Upper lobe of left lung (tissue), 6 donors: ENCODE measurements at places on chromosomes 3 and 15.

DNA sequence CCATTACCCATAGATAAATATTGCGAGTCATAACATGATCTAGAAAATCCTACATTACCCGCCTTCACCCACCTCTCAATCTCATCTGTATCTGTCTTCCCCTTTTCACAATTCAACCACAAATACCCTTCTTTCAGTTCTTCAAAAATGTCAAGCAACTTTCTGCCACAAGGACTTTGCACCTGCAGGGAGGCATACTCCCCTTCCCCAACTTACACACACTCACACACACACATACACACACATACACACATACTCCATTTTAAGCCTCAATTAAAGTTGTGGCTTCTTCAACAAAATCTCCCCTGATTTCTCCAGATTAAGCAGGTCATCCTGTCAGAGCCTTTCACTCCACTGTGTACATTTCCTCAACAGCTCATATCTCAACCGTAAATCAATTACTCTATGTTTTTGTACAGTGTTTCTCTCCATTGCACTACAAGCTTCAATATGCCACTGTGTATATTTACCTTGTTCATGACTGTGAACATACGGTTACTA is 33.1 kb upstream of the CCDC50 start:
- DNase-seq, result no peak

- DNase-seq, result no peak
These were observed 356.4 kb downstream of the MFSD1 start for GRCh38 chr3:159158213-159158612.

DNA sequence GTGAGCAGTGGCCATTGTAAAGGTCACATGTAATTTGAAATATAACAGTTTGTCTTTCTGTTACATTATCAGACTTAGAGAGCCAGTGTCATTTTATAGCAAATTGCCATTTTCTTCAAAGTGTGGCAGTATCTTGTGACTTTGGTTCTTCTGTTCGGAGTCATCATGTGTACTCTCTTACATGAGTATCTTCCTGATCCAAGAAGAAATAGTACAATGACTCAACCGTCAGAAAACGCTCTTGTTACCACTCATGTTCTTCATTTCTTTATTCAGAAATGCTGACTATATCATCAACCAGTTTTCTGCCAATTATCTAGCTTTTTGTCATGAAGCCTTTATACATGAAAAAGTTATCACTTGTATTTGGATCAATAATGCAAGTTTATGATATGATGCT is 93.6 kb upstream of the CGNL1 start:
- DNase-seq, result no peak

GRCh38 chr15:72206677-72207000 is 9.1 kb upstream of the GRAMD2A start:
- no peak for DNase-seq

DNA sequence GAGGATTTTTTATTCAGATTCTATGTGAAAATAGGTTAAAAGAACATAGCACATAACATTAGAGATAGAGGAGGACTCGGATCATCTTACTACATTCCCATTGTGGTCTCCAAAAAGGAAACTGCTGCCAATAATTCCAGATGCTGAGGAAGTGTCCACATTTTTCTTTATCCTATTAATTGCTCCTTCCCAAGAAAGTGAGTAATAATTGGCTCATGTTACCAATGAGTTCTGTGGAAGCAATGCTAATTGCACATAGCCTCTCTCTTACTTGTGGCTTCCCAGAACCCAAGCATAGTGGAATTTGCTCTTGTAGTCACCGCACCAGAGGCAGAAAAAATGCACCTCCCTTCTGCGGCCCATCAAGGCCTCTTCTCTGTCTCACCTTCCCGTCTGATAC is 208.4 kb downstream of the PLOD2 start:
- DNase-seq, result no peak

- DNase-seq, result no peak
These were observed 2.8 kb downstream of the SHISA5 start for GRCh38 chr3:48501196-48501595.

DNA sequence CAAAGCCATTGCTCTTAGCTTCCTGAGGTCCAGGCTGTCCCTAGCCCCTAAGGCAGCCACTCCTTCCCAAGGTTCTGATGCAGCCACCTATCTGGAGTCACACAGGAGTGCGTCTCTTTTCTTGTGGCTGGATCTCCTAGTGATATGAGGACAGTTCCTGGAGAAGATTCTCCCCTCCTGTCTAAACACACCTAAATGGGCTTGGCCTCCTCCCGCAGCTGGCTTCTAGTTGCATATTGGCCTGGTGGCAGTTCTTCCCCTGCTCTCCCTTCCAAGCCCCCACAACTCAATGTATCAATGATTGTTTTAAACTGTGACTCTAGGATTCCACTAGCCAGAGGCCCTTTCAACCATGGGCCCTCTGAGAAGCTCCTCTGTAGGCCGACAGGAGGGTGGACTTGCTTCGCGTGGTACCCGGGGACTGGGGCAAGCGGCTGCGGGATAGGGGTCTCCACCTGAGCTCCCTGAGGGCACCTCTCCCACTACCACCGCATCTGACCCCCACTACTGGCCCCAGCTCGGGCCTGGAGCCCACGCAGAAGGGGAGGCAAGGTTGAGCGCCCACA is 1.4 kb downstream of the ITGA11 start:
- DNase-seq, result no peak

- DNase-seq, result no peak
These were observed 22.1 kb downstream of the ST8SIA2 start for GRCh38 chr15:92415639-92416297.

- DNase-seq, result no peak
These were observed 36.0 kb downstream of the ATP13A5 start for GRCh38 chr3:193342551-193342950.

DNA sequence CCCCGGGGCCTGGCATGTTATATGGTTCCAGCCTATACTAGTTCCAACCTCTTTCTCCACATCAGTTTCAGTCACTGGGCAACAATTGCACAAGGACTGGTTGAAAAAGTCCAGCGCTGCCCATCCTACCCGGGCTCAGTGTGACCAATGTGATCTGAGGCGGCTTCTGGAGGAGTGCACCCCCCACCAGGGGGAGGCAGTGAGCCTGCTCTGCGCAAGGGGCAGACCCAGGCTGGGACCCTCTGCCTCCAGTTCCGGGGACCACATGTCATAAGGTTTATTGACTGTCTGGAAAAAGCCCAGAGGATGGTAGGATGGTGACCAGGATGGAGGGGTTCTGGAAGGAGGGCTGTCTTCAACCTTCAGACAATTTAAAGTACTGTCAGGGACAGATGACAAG is 25.6 kb upstream of the NR2E3 start:
- no peak for DNase-seq

GRCh38 chr3:41681479-41681878 is 280.4 kb downstream of the ULK4 start:
- DNase-seq, result no peak

GRCh38 chr3:72663429-72663828 is 184.8 kb downstream of the SHQ1 start:
- DNase-seq, result no peak

DNA sequence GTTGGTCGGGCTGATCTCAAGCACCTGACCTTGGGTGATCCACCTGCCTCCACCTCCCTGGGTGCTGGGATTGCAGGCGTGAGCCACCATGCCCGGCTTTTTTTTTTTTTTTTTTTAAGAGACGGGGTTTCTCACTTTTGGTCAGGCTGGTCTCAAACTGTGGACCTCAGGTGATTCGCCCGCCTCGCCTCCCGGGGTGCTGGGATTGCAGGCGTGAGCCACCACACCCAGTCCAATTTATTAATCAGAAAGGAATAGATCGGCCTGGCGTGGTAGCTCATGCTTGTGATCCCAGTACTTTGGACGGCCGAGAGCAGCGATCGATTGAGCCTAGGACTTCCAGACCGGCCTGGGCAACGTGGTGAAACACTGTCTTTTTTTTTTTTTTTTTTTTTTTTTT is 13.9 kb upstream of the GOLGA8M start:
- DNase-seq, result peak; percentile 59

DNA sequence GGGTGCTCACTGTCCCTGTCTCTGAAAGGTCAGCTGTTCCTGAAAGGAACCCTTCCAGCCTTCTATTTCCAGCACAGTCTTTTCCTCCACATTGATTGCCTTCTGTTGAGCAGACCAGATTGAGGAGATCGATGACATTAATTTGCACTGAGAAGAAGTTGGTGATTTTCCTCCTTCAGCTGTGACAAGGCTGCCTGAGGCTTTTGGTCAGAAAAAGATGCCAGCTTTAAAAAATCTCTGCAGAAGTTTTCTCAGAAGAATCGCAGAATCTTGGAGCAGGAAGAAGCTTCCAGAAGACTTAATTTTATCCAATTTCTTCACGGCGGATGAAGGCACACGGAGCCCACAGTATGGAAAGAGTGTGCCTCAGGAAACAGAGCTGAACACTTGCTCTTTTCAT is 112.8 kb downstream of the FAM43A start:
- no peak for DNase-seq

DNA sequence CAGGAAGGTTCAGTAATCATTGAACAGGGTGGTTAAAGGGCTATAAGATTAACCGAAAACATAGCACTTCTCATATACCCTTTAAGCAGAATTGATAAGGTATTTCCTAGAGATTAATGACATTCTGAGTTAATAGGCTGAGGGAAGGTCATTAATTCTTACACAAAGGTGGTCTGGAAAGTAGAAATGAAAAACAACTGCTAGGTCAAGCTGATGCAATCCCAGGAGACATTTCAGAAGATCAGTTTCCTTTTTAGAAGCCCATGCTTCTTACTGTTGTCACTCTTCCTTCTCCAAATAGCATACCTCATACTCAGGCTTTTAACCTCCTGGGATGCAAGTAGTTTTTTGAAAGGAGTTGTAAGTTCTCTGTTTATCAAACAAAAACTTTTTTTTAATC is 8.8 kb downstream of the FILIP1L start:
- no peak for DNase-seq

- DNase-seq, result no peak
These were observed 33.1 kb upstream of the UBE2Q2 start for GRCh38 chr15:75809986-75810750.

DNA sequence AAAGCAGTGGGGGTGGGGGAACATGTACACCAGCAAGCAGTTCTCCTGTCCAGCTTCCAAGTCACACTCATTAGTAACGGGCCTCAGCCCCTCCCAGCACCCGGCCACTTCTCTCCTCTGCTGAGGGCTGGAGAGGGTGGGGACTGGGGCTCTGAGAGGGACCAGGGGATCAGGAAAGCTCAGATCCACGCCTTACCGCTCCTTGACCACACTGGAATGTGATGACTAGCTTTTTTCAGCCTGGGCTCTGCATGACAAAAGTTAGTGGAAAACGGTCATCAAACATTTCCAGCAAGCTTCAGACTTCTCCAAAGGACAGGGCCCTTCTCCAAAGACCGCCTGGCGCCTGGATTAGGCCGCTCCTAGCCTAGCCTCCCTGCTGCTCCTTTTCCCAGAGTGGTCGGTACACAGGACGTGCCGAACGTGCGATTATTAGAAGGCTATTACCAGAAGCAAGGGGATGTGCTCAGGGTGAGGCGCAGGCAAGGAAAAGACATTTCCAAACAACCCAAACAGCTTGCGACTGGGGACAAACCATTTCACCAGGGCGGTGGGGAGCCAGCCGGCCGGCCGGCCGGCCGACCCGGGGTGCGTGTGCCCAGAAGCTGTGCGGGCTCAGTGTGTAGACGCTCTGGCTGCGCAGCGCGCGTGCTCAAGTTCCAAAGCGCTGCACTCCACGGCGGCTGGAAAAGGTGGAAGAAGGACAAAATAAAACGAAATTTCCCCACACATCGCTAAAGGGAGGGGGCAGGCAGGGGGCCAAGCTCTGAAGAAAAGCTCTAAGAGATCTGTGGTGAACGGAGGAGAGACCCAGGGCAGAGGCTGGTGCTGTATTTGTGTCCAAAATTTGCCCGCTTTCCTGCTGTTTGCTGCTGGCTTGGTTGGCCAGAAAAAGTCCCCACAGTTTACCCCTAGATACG is 51.0 kb upstream of the SSR3 start:
- DNase-seq, result peak; percentile 89

- DNase-seq, result no peak
These were observed at the start of gene TLR9 for GRCh38 chr3:52225452-52226228. TLR9 (minus strand) TSS chr3:52225645; CDS start chr3:52225529, 116 bp downstream.

DNA sequence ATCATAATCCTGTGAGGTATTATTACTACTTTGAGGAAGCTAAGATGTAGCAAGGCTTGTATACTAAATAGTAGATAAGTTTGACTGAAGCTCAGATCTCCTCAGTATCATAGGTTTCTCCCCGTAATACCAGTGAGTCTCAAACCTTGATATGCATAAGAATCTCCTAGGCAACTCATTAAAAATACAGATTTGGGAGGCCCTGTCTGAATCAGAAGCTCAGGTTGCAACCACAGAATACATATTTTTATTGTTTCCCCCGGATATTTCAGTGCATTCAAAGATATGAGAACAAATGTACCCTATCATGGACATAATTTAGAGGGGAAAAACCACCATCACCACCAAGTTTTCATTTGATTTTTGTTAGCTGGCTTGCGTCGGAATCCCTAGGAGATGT is 242.1 kb upstream of the C2CD4B start:
- no peak for DNase-seq
